ENCODE measurements at places on chromosomes 5 and 9.

DNA sequence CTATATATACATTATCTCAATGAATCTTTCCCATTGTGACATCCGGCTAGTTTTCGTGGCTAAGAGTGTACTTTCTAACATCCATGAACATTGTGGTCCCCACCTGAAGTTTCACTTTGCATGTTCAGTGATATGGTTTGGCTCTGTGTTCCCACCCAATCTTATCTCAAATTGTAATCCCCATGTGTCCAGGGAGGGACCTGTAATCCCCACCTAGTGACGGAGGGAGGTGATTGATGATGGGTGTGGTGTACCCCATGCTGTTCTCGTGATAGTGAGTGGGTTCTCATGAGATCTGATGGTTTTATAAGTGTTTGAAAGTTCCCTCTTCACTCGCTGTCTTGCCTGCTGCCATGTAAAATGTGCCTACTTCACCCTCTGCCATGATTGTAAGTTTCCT is 28.1 kb downstream of the MRPL22 start:
- DNase-seq = no peak

DNA sequence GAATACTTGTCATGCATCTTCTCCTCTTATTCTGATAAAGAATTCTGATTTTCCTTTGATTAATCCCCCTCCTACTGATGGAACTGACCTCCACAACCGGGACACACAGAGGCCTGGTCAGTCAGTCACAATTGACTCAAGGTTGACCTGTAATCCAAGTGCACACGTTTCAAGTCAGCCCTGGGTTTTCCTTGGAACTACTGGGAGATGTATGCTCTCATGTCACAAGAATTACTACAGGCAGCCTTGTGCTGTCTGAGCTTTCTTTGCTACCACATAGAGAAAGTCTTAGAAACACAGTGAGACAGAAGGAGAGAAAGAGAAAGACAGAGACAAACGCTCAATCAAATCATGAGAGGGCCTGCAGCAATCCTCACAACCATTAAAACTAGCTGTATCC is 345.8 kb downstream of the PDE4D start:
- no peak for DNase-seq

DNA sequence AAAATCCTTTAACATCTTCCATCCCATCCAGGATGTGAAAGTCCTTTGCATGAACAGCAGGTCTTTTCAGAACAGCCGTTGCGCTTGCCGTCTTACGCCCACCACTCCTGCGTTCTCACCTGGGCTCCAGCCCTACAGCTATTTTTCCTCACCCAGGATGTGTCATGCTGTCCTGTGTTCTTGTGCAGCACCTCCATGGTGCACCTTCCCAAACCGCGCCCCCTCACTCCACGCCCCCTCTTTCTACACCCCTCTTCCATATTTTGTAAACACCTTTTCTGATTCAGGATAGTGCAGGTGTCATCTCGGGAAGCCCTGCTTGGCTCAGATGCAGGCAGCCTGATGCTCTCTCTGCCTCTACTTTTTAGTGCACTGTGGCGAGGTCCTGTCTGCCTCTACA is 18.4 kb downstream of the CAMK4 start:
- no peak for DNase-seq

- DNase-seq = peak; percentile 15
These were observed 118.7 kb downstream of the NDUFS4 start for GRCh38 chr5:53678981-53679660.

- DNase-seq = no peak
These were observed 312.8 kb upstream of the CTNND2 start for GRCh38 chr5:12217039-12217438.

GRCh38 chr9:123725389-123725788 is 204.5 kb downstream of the DENND1A start:
- peak; percentile 73 for DNase-seq

DNA sequence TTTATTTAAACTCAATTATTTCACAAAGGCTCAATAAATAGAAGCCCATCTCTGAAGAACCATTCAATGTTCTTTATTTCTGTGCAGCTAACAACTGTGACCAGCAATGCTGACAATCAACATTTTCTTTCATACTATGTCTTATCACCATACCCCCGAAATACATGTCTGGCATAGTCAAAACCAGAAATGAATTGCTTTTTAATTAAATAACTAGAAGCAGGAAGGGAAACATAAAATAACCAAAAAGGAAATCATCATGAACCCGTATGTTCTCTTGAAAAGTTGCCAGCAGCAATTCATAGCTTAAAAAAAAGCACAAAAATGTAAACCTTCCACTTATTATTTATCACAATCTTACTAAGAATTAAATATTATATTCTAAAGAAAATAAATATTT is 212.4 kb downstream of the TMEM232 start:
- DNase-seq = no peak
